ENCODE measurements at places on chromosomes 7 and 10.
A peak's percentile ranks its signal among the peaks of the same experiment; 100 is the strongest.

GRCh38 chr7:29292886-29293658 is 98.5 kb downstream of the CHN2 start:
- DNase-seq, result no peak

GRCh38 chr7:30070052-30070451 is 41.8 kb downstream of the PLEKHA8 start:
- DNase-seq, result no peak

DNA sequence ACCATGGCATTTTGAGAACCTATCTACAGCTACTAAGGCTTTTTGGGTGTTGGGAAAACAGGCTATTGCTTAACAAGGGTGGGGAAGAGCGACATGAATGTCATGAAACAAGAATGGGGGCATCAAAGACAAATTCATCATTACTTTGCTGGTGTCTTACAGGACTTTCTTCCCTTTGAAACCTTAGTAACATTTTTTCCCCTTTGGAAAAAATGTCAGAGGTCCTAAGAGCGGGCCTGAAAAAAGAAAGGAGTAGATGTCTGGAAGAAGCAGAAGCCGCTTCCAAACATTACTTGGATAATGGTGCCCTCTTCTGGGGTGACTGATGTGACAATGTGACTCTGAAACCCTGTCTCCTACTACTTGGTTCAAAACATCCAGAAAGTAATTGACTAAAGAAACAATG is 3.8 kb upstream of the DDX50 start:
- DNase-seq, result peak; percentile 75

GRCh38 chr7:121456785-121457359 is 60.8 kb upstream of the FAM3C start:
- DNase-seq, result no peak

DNA sequence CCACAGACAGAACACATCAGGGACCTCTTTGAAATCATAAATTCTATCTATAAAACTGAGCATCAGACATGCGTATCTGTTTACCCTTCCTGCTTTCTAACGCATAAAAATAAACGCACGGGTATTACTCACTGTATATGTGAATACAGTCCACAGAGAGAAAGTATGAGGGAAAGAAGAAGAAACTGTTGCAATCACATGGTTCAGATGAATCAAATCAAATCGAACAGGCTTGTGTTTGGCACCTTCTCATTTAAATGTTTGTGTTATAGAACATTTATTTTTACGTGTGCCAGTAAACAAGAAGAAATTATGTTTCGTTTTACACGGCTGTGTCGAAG is 322.0 kb downstream of the FRMD4A start:
- DNase-seq, result no peak

- DNase-seq, result no peak
Measured at GRCh38 chr10:20745556-20746375, 151.3 kb downstream of the NEBL start.

DNA sequence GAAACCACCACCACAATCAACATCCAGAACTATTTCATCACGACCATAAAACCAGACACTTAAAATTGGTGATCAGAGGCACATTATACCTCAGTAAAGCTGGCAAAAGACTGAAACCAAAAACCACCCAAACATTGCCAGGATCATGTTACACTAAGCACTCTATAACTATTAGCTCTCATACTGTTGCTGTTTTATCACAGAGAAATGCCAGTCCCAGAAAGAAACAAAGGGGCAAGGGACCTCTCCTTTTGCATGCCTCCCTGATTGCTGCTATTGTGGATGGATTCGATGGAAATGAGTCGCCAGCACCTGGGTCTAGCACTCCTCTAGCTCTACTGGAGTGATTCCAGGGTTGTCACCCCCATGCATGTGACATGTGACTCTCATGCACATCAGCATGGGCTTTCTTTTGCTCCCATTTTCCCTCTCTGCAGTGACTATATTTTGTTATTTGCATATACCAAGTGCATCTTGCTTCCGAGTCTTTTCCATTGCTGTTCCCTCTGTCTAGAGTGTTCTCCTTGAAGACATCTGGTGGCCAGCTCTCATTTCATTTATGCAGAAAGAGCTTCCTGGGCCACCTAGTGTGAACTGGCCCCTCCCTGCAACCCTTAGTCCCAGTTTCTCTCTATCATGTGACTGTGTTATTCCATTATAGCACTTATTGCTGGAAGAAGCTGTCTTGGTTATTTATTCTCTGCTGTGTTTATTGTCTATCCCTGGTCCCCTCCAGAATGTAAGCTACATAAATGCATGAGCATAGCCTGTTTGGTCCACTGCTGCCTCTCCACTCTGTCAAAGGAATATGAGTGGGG is 300.6 kb downstream of the PLXNA4 start:
- DNase-seq, result no peak

- peak; percentile 89 for DNase-seq
Measured at GRCh38 chr10:125118011-125118611, 42.3 kb downstream of the CTBP2 start.

DNA sequence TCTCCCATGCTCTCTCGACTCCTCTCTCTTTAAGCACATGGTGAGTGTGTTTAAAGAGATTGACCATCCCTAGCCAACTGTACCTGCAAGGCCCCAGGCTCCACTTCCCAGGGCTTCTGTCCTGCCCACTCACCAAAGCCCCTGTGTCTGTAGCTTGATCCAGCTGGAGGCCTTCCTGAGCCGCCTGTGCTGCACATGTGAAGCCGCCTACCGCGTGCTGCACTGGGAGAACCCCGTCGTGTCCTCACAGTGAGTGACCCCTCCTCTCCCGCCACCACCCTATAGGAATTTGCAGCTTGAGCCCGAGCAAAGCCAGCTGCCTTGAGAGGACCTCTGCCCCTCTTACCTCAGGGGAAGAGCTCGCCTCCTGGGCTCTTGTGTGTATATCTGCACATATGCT is 11.2 kb downstream of the ZFYVE27 start:
- DNase-seq, result no peak

- no peak for DNase-seq
Measured at GRCh38 chr10:25661632-25662031, 272.4 kb upstream of the MYO3A start.

DNA sequence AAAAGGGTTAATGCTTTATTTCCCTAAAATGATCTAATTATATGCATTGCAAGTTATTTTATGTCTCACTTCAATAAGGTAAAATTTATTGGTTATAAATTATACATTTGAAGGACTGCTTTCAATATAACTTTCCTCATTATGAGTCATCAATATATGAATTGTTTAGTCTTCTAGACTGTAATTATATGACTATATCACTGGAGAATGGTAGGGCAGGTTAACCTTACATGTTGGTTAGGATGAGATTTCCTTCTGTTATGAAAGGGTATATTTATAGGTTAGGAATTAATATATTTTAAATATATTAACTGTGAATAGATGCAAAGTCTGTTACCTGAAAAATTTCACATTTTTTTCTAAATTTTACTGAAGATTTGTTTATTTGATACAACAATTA is 406.4 kb upstream of the ETV1 start:
- no peak for DNase-seq

Measured in fibroblast of skin of scalp (primary cell).